Tibial nerve (tissue), 4 donors: ENCODE measurements at places on chromosomes 4 and X.

GRCh38 chr4:78904143-78904542 is 35.1 kb downstream of the PAQR3 start:
- no peaks in the 10 kb centered on the region for H3K27me3 ChIP-seq
- peaks cover 30% of the 10 kb centered on the region for H3K36me3 ChIP-seq
- no peak for DNase-seq
- H3K4me1 ChIP-seq, result no peaks in the 10 kb centered on the region
- H3K4me3 ChIP-seq, result no peak overlapping the region

DNA sequence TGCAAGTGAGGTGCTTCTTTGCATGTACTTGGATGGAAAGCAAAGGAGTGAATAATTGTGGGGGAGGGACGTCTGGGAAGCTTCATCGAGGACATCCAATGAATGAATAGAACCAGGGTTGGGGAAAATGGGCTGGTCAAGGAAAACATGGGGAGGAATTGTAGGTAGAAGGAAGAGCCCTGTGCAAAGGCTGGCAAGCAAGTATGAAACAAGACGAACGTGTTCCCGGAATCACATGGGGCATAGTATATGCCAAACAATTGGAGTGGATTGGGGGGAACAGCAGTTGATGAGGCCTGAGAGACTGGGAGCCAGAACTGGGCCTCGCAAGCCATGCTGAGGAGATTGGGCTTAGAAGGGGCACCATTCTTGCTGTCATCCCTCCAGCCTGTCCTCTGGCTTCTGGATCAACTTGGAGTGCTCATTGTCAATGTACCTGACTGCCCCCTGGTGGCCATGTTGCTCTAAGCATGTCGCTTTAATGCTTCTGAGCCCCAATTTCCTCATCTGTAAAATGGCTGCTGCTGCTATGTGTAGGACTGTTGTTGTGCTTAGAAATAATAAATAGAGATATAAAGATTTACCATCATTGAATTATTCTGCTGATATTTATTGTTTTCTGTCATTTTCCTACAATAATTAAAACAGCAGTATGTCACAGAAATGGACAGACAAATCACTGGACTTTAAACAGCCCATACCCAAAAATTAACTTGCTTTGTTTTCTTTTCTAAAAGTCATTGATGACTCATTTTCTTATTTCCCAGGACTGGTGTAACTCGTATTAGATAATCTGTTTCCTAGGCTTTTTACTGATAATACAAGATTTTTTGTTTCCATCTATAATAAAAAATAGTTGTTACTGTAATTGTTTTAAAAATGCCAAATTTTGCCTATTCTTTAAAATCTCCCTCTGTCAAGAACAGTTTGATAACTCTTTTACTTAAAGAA is 66.4 kb downstream of the JADE3 start:
- no peaks in the 10 kb centered on the region for H3K27me3 ChIP-seq
- H3K36me3 ChIP-seq, result no peaks in the 10 kb centered on the region
- peak; percentile 21 for DNase-seq
- no peak overlapping the region for H3K4me3 ChIP-seq
- H3K27ac ChIP-seq, result no peak overlapping the region
- no peaks in the 10 kb centered on the region for H3K4me1 ChIP-seq

DNA sequence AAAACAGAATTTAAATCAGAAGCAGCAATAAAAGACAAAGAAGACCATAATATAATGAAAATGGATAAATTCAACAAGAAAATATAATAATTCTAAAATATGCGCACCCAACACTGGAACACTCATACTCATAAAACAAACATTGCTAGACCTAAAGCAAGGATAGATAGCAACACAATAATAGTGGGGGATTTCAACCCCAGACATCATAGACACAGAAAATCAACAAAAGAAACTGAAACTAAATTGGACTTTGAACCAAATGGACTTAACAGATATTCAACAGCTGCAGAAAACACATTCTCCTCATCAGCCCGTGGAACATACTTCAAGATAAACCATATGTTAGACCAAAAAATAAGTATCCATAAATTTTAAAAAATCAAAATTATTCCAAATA is 1552.6 kb downstream of the C4orf33 start:
- no peak for DNase-seq
- no peaks in the 10 kb centered on the region for H3K36me3 ChIP-seq
- H3K4me3 ChIP-seq, result no peak overlapping the region
- no peaks in the 10 kb centered on the region for H3K4me1 ChIP-seq
- no peak overlapping the region for H3K27ac ChIP-seq
- H3K27me3 ChIP-seq, result no peaks in the 10 kb centered on the region

GRCh38 chrX:111886678-111887077 is 10.7 kb downstream of the TRPC5OS start:
- no peaks in the 10 kb centered on the region for H3K4me1 ChIP-seq
- H3K36me3 ChIP-seq, result no peaks in the 10 kb centered on the region
- no peak overlapping the region for H3K4me3 ChIP-seq
- H3K27ac ChIP-seq, result no peak overlapping the region
- H3K27me3 ChIP-seq, result no peaks in the 10 kb centered on the region

GRCh38 chr4:121340247-121340646 is 40.6 kb downstream of the QRFPR start:
- no peaks in the 10 kb centered on the region for H3K36me3 ChIP-seq
- H3K4me1 ChIP-seq, result no peaks in the 10 kb centered on the region
- H3K27me3 ChIP-seq, result no peaks in the 10 kb centered on the region
- H3K4me3 ChIP-seq, result no peak overlapping the region
- no peak for DNase-seq
- H3K27ac ChIP-seq, result no peak overlapping the region

DNA sequence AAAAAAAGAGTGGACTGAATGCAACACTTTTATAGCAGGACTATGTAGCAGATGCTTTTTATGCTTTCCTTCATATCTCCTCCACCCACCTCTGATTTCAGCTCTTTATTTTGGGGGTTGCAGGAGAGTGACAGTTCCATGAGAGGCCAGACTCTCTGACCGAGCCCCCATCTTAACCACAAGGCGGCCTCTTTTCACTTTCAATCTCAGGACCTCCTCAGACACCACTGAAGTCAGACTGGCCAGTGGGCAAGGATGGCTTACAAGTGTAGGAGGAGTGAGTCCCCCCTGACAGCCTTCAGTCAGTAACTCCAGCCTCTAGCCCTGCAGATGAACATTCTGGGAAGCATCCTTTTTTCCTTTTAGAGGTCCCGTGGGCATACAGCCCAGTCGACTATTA is 140.8 kb downstream of the FRAS1 start:
- H3K4me3 ChIP-seq, result no peak overlapping the region
- H3K27ac ChIP-seq, result no peak overlapping the region
- no peaks in the 10 kb centered on the region for H3K27me3 ChIP-seq
- no peak for DNase-seq
- no peaks in the 10 kb centered on the region for H3K36me3 ChIP-seq
- H3K4me1 ChIP-seq, result no peaks in the 10 kb centered on the region

DNA sequence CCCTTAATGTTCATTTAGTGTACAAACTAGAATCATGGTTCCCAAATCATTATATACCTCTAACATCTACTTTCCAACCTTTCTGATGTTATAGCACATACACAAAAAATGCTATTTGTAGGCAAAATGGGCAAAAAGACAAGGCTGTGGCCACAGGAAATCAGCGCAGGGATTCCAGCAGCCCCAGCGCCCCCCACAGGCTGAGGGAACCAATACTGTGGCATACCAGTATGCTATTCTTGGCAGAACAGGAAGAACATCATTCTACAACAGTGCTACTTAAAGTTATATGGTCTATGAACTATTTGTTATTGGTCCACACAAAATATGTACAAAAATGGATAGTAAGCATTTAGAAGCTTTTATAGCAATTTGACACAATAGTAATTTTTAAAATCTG is 25.3 kb downstream of the STEEP1 start:
- H3K36me3 ChIP-seq, result no peaks in the 10 kb centered on the region
- H3K27ac ChIP-seq, result no peak overlapping the region
- H3K4me3 ChIP-seq, result no peak overlapping the region
- DNase-seq, result no peak
- no peaks in the 10 kb centered on the region for H3K27me3 ChIP-seq

DNA sequence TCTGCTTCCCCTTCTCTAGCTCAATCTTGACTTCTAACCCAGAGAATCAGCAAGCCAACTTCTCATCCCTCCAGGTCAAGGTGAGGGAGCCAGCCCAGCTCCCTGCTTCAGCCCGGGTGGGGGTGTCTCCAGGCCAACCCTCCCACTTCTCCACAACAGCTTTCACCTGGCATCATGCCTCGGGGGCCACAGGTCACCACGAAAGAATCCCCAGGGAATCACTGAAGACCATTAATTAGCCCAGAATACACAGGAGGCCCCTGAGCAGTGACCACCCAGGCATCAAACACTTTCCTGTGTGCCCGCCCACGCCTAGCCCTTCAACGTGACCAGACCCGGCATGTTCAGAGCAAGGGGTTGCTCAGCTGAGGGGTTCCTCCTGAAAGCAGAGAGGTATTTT is 646.7 kb downstream of the BCOR start:
- no peaks in the 10 kb centered on the region for H3K36me3 ChIP-seq
- no peaks in the 10 kb centered on the region for H3K27me3 ChIP-seq
- H3K4me3 ChIP-seq, result no peak overlapping the region
- H3K4me1 ChIP-seq, result no peaks in the 10 kb centered on the region
- no peak overlapping the region for H3K27ac ChIP-seq
- no peak for DNase-seq

DNA sequence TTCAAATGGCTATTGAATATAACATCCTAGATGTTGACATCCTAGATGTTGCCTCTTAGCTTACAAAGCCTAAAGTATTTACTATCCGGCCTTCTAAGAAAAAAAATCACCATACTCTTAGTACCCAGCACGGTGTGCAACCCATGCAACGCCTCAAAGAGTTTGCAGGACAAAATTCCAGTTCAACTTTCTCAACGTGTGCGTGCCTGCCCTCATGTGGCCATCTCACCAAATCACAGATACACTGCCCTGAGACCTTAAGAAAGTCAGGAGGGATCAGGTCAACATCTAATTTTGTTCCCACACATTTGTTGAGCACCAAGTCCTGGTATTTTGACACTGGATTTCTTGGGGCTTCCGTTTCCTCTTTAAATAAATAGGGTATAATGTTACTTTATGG is 68.3 kb downstream of the CRMP1 start:
- DNase-seq, result no peak
- no peak overlapping the region for H3K27ac ChIP-seq

GRCh38 chrX:100410901-100411801 is 1.1 kb upstream of the PCDH19 start:
- H3K4me3 ChIP-seq, result peak overlapping the region; percentile 9
- peaks cover 36% of the 10 kb centered on the region for H3K4me1 ChIP-seq

GRCh38 chr4:61583696-61584095 is 383.6 kb downstream of the ADGRL3 start:
- H3K4me3 ChIP-seq, result no peak overlapping the region
- H3K36me3 ChIP-seq, result no peaks in the 10 kb centered on the region
- no peaks in the 10 kb centered on the region for H3K4me1 ChIP-seq
- no peak overlapping the region for H3K27ac ChIP-seq
- no peak for DNase-seq

DNA sequence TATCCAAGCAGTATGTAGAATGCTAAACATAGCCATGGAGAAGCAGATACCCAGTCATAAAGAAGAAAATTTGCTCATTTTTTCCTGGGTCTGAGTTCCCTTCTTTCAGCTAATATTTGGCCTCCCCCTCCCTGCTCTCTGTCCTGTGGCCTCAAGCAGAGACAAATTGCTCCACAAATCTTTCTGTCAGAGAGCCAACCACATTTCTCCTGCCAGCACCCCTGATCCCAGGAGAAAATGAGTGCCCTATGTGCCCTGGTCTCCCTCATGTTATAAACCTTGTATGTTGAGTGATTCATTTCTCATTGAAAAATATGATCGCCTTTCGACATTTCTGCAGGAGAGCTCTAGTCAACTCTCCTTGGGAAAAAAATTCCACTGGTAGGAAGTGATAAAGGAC is 82.0 kb downstream of the TMEM156 start:
- H3K27ac ChIP-seq, result no peak overlapping the region
- no peak overlapping the region for H3K4me3 ChIP-seq
- H3K27me3 ChIP-seq, result no peaks in the 10 kb centered on the region
- no peak for DNase-seq

- H3K36me3 ChIP-seq, result no peaks in the 10 kb centered on the region
- H3K4me1 ChIP-seq, result no peaks in the 10 kb centered on the region
- no peak for DNase-seq
- H3K27ac ChIP-seq, result no peak overlapping the region
- no peaks in the 10 kb centered on the region for H3K27me3 ChIP-seq
These were observed 32.8 kb upstream of the FGF2 start for GRCh38 chr4:122793811-122794210.
